ENCODE measurements at places on chromosomes 16 and 17. TPM values are rescaled to one million over a fixed set of nuclear protein-coding genes. Genes with fewer than 3 reads are reported as not detected.

- DNase-seq: no peak
Measured at GRCh38 chr17:37792787-37793186, 47.9 kb upstream of the HNF1B start.

GRCh38 chr16:86707171-86707570, 128.8 kb downstream of the FOXL1 start:
- DNase-seq: no peak

- no peak for DNase-seq
Measured at GRCh38 chr17:68248199-68248825, 469 bp downstream of the AMZ2 start.

DNA sequence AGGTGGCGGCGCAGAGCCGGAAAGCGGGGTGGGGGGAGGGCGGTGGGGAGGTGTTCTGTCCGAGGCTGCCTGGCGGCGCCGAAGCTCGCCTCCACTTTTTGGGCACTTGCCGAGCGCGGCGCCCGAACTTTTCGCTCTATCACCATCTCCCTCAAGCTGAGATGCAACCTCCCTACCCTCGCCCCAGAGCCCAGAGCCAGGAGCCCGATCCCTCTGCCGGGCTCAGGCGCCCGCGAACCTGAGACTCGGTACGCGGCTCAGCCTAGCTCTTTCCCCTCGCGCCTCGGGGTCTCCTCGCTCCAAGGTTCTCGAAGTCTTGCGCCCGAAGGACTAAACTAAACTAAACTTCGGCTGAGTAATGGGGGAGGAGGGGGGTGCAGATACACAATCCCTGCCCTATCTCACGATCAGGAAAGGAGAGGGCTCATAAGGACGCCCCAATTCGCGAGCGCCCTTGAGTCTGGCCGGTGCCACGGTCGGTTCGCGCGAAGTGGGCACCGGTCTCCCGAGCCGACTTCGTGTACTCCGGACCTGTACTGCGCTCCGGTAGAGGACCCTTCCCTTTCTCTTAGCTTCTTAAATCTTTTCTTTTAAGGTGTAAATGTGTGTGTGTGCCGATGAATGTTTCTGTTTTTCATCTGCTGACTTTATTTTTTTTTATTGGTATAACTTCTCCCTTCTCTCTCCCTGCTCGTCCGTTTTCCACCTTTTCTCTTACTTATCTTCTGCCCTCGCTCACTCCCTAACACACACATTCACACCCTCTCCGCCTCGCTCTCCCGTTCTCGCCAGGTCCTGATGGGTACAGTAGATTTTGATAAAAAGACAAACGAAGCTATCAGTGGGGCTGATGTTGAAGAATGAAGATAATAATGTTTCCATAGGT, 1.9 kb upstream of the SALL1 start:
- DNase-seq: peak; percentile 56

The FZD2 gene
- polyA plus RNA-seq: 5.5 TPM

The SOST gene
- polyA plus RNA-seq: 15.1 TPM
